SHP77 treated with DMSO at 0.1 percent for 48 hours (cell line): ENCODE measurements at places on chromosomes 1 and 21.
A peak's percentile ranks its signal among the peaks of the same experiment; 100 is the strongest.

DNA sequence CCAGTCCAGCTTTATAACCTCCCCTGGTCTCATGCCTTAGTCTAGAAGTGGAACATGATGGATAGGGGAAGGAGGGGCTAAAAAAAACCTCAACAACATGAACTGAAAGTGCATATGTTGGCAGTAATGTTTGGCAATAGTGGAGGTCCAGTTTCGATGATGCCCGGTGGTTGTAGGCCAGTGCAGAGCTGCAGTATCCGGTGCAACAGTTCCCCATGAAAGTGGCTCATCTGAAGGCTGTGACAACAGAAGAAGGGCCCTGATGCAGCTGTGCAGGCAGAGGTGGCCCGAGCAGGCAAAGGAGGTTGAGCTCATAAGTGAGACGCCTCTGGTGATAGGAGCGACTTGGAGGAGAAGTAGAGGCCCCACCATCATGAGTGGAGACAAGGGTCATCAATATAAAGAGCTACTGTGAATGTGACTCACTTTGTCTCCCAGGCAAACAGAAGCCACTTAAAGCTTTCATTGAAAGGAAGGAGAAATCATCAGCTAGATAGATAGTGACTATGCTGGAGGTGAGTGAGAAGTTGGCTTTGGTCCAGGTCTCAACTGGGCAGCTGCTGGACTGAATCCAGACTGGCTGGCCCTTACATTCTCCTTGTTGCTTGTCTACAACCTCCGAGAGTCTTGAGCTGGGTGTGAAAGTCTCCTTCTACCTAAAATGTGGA, 10.2 kb upstream of the CREG1 start:
- peak; percentile 25 for DNase-seq

GRCh38 chr1:106621853-106622252, 434.6 kb upstream of the PRMT6 start:
- DNase-seq = peak; percentile 82

- DNase-seq = no peak
Measured at GRCh38 chr1:153536671-153537375, 1.0 kb upstream of the S100A6 start.

GRCh38 chr1:71717186-71717585, 565.2 kb downstream of the NEGR1 start:
- DNase-seq = no peak

GRCh38 chr1:228006034-228006785, 588 bp upstream of the WNT3A start:
- no peak for DNase-seq

GRCh38 chr1:9841460-9841859, 17.7 kb upstream of the CLSTN1 start:
- DNase-seq = no peak

DNA sequence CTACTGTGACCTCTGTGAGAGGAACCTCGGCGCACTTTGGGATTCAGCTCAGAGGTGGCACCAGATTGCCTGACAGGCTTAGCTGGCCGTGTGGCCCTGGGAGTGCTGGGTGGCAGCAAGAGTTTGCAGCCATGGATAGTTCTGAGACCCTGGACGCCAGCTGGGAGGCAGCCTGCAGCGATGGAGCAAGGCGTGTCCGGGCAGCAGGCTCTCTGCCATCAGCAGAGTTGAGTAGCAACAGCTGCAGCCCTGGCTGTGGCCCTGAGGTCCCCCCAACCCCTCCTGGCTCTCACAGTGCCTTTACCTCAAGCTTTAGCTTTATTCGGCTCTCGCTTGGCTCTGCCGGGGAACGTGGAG, 67.5 kb downstream of the DISC1 start:
- DNase-seq = peak; percentile 29

GRCh38 chr1:61269602-61270001, 187.2 kb downstream of the NFIA start:
- no peak for DNase-seq

- DNase-seq = no peak
Measured at GRCh38 chr1:5991381-5992025, 722 bp downstream of the NPHP4 start.

DNA sequence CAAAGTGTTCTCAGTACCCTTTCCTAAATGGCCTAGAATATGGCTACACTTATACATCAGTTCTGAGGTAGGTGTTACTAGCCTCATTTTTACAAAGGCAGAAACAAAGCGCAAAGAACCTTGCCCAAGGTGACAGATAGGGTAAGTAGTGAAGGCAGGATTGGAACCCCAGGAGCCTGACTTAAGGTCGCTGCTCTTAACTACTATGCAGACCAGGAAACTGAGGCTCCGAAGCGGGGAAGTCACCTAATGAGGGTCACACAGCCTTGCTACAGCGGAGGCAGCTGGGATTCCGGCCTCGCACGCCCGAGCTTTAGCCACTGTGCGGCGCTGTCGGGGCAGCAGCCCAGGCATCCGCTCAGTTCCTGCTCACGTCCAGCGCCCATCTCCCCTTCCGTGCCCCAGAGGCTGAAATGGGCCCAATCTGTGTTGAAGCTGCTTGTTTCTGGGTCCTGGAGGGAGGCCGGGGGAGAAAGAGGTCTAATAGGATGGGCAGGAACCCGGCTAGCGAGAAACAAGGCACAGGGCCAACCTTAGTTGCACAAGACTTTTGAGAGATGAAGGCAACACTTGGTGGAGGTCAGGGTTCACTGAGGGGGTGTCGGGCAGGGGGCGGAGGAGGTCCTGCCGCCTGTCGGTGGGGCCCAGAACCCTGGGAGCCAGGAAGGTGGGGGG, 1.4 kb upstream of the FOXD2 start:
- DNase-seq = peak; percentile 43

GRCh38 chr1:150187560-150187931, 37.8 kb downstream of the PLEKHO1 start:
- DNase-seq = no peak

GRCh38 chr21:22191581-22191980, 1193.4 kb downstream of the NCAM2 start:
- no peak for DNase-seq

DNA sequence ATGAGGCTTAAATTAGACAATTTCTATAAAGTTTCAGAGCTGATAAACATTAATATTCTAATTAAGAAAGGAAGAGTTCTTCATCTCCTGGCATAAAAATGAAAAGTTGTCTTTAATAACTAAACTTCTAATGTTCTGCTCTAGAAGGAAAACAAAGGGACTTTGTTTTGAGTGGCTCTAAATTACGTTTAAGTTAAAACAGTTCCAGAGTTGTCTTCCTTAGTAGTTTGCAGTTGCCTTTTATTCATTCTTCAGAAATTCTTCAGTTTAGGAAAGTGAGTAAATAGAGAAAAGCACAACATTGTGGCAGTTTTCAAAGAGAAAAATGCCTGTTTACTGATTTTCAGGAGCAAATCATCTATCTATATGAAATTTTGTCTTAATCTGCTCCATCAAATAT, 86.9 kb downstream of the TTC3 start:
- no peak for DNase-seq

DNA sequence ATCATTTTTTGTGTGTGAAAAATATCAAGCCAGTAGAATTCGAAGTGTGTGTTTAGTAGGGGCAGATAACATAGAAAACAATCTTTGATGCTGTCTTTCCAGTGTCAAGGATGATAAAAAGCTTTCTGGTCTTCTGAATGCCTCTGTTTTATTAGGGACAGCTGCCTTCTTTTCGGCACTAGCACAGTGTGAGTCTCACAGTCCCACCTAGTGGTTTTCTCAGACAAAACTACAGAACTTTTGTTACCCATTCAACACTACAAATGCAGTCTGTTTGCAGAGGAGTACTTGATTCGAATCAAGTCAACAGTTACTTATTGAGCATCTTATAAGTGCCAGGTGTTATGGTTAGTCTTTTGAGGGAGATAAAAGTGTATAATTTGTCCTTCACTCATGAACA, 30.6 kb upstream of the MCOLN3 start:
- DNase-seq = no peak

DNA sequence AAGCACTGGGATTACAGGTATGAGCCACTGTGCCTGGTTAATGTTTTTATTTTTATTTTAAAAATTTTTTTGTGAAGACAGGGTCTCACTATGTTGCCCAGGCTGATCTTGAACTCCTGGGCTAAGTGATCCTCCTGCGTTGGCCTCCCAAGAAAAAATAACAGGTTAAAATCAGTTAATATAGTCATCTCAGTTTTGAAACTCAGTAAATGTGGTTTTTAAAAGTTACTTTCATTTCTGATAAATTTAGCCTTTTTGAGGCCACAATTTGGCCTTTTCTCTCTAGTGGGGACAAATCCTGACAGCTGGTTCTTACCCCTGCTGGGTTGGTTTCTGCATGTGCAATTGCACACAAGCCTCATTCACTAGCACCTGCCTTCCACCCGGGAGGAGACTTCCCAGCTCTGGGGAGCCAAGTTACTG, 13.3 kb downstream of the PMF1 start:
- DNase-seq = no peak

- no peak for DNase-seq
Measured at GRCh38 chr1:22118291-22118992, 24.5 kb downstream of the WNT4 start.

- DNase-seq = no peak
Measured at GRCh38 chr1:183267646-183268431, 81.8 kb downstream of the LAMC2 start.

DNA sequence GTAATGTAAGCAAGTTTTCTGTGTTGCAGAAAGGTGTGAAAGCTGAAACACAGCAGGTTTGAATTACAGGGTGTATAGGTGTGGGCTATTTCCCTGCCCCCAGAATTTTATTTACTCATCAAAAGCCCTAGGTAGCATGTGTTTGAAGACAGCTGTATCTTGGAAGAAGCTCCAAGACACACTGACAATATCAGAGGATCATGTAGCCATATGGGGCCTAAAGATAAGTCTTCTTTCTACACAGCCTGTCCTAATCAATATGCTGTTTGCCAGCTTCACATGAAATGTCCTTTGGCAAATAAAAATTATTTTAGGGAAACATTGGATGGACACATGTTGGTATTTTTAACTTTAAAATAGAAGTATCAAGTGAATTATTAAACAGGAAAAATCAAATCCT, 17.5 kb upstream of the SUCO start:
- no peak for DNase-seq

- DNase-seq = no peak
Measured at GRCh38 chr1:111638320-111638719, 18.7 kb downstream of the RAP1A start.

GRCh38 chr1:60428127-60428526, 354.6 kb upstream of the C1orf87 start:
- no peak for DNase-seq

DNA sequence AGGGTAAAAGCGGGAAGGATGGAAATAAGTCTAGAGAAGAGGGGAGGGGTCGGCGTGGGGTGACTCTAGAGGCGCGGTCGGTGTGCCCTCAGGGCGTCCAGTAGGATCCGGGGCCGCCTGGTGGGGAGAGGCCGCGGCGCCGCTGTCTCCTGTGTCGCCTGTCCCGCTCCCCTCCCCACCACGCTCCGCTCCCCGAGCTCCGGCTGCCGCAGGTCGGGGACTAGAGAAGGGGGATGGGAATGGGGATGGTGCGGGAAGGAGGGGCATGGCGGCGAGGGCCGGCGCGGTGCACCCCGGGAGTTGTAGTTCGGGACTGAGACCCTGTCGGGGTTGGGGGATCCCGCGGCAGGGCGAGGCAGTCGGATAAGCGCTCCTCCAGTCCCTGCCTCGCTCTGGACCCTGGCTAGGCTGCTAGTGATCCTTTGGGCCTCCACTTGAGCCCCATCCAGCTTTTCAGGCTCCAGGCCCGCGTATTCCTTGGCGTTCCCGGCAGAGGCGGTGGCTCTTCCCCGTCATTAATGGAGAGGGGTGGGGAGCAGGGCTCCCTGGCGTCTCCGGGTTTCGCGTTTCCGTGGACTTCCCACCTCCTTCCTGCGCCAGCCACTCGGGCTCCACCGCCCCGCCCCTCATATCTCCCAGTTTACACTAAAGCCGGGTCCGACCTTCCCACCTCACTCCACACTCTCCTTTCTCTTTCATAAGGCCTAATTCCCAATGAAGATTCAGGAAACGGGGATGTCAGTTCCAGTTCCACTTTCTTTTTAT, at the start of gene ENTREP3:
Gene ENTREP3, minus strand, starts transcription at position 241 of the 765 bp plus-strand sequence. CDS start 606 bp downstream, outside the sequence.
- DNase-seq = peak; percentile 74

GRCh38 chr1:168709405-168710363, 19.3 kb downstream of the DPT start:
- no peak for DNase-seq

GRCh38 chr1:94753171-94753972, 66.8 kb upstream of the SLC44A3 start:
- no peak for DNase-seq

GRCh38 chr1:80214888-80215540, 1208.5 kb upstream of the ADGRL4 start:
- DNase-seq = no peak

DNA sequence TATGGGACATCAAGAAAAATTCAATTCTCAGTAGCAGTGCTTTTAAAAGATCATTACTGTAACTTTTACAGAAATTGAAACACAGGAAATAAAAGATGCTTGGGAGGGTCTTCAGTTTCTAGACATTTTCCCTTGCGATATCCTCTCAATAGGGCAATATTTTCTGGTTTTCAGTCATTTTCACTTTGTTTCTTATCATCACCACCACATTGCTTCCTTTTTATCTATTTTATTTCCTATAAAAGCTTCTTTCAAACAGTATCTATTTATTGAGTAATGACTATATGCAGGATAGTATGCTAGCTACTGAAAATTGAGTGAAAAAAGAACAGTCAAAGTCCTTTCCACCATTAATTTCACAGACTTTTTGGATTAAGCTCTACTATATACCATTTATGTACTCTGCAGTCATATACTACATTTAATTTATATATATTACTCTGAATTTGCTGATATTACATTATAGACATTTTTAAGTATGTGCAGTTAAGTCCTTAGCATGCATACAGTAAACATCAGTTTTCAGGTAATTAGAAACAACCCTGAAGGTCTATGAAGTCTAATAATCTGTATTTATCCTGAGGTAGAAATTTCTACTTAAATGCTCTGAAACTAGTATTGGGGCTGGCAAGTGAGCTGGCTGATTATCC, 18.7 kb downstream of the TRMT1L start:
- no peak for DNase-seq

DNA sequence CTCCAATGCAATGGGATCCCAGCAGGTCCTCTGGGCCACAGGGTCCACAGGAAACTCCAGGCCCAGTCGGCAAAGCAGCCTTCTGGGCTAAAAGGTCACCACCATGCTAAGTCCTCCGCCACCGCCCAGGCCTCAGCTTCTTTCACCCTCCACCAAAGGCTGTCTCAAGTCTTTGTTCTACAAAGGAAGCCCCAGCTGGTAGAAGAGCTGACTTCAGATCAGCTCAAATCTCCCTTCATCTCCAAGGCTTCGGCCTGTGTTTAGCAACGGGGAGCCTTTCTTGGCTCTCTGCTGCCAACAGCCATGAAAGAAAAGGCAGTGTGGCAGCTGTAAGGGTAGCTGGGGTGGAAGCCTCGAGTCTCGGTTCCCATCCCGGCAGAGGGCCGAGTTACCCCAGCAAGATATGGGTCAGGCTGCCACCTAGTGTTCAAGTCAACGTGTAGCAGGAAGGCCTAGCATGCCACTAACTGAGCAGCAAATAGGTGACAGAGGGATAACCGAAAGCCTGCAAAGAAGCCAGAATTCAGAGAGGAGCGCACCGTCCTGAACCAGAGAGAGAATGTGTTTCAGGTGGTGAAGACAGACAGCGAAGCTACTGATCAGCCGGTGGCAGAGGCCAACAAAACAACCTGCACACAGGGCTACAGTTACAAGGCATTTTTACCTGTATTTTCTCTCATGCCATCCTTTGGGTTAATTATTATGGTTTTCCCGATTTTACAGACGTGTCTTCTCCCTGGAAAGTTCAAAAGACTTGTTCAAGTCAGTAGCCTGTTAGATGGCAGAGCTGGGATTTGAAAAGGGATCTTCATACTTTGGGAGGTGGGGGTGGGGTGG, 26.8 kb upstream of the CRNN start:
- DNase-seq = peak; percentile 76

GRCh38 chr1:230270185-230270558, 156.0 kb downstream of the PGBD5 start:
- DNase-seq = no peak

GRCh38 chr1:26281091-26281958, 1.4 kb downstream of the SH3BGRL3 start:
- DNase-seq = no peak
